ENCODE measurements at places on chromosomes 6 and 20. TPM values are rescaled to one million over a fixed set of nuclear protein-coding genes. Genes with fewer than 3 reads are reported as not detected.

FRMD1 gene
- total RNA-seq, result 0.18 TPM

NKX2-2 gene
- total RNA-seq, result 0.14 TPM

GGTLC1 gene
- not detected for total RNA-seq

CUL7 gene
- 18.6 TPM for total RNA-seq

CTCFL gene
- total RNA-seq, result 10.8 TPM

SERPINB6 gene
- 202 TPM for total RNA-seq

KCNK16 gene
- not detected for total RNA-seq

OR2H1 gene
- 1.1 TPM for total RNA-seq

MTFR2 gene
- total RNA-seq, result 2.9 TPM

FAM209B gene
- 7.6 TPM for total RNA-seq

GRCh38 chr6:156359912-156360311 lies 417.3 kb upstream of the ARID1B start:
- no peak for DNase-seq

DNA sequence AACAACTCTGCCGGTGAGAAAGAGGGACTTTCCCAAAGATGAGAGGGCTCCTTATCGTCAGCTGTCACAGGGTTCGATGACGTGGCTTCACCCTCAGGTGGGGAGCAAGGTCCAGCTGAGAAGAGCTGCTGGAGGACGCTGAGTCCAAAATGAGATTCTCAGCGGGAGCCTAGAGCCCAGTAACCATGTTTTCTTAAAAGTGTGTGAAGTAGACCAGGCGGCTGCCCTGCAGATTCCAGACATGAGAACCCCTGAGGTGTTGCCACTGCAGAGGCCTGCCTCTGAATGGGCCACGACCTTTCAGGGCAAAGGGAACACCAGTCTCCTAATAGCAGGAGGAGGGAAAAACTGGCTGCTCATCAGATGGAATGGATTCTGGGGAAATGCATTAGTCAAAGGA lies 375.1 kb downstream of the BTBD9 start:
- no peak for DNase-seq

- DNase-seq, result no peak
These were observed 173.2 kb downstream of the CDH26 start for GRCh38 chr20:60131375-60131774.

GRCh38 chr20:46206025-46206424 lies 87.9 kb downstream of the CD40 start:
- DNase-seq, result no peak

- DNase-seq, result no peak
These were observed 28.0 kb upstream of the MLIP start for GRCh38 chr6:54083287-54083686.

DNA sequence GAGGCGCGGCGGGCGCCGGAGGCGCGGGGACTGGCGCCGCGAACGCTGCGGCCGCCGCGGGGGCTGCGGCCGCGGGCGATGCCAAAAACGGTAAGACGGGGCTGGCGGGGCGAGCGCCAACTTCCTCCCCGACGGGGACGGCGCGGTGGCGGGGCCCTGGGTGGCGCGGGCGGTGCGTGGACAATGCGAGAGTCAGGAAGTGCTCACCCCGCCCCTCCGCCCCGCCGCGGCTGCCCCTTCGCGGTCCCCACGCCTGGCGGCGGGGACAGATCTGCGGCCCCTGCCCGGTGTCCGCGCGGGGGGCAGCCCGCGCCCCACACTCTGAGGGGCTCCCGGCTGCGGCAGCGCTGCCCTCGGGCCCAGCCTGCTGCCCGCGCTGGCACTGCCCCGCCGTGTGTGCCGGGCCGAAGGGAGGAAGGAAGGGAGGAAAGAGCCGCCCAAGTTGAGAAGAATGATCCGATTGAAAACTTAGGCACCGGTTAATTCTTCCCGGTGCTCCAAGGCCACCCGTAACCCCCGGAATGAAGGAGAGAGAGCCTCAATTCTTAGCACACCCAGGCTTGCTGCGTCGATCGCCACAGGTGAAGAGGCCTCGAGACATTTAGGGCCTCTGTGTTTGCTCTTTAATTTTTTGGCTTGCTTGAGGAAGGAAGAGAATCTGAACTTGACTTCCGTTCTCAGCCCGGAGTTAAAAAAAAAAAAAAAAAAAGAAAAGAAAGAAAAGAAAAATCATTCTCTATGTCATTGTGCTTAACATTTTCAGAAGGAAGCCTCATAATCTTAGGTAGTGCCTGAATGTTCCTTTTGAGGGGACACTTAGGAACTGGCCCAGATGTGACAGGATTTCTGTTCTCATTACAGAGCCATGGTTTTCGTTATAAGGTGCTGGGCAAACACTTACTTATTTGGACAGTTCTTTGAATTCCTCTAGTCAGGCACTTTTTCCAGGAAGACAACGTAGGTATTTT lies 982 bp downstream of the HECA start:
- peak; percentile 41 for DNase-seq

DNA sequence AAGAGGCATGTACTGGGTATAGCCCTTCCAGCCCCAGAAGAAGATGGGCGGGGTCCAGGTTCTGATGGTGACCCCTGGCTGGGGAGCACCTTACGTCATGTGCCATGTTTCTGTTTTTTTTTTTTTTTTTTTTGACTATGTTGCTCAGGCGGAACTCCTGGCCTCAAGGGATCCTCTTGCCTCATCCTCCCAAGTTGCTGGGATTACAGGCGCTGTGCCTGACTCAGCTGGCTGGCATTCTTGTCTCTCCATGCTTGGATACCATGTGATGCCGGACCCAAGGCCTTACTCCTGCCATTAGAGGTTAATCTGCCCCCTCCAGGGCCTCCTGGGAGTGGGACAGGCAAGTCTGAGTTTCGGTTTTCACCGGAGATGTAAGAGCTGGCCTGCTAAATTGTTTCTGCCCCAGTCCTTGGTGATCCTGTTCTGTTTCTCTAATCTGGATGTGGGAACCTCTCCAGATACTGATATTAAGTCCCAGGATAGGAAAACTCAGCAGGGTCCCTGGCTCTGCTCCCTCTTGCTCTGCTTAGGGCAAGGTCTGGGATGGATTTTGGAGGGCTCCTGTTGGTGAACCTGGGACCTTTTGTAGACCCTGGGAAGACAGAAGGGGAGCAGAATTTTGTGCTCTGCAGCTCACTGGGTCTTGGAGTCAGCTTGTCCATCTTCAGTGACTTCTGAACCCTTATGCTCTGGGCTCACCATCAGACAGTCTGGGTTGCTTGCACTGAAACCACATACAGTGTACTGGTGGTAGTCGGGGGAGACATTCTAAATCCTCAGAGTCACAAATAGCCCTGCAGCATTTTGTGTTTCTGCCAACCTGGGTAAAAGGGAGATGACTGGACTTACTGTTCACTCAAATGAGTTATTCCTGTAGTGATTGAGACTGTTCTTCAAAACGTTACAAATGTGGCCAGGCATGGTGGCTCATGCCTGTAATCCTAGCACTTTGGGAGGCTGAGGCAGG lies 45.1 kb downstream of the PTK7 start:
- no peak for DNase-seq

DNA sequence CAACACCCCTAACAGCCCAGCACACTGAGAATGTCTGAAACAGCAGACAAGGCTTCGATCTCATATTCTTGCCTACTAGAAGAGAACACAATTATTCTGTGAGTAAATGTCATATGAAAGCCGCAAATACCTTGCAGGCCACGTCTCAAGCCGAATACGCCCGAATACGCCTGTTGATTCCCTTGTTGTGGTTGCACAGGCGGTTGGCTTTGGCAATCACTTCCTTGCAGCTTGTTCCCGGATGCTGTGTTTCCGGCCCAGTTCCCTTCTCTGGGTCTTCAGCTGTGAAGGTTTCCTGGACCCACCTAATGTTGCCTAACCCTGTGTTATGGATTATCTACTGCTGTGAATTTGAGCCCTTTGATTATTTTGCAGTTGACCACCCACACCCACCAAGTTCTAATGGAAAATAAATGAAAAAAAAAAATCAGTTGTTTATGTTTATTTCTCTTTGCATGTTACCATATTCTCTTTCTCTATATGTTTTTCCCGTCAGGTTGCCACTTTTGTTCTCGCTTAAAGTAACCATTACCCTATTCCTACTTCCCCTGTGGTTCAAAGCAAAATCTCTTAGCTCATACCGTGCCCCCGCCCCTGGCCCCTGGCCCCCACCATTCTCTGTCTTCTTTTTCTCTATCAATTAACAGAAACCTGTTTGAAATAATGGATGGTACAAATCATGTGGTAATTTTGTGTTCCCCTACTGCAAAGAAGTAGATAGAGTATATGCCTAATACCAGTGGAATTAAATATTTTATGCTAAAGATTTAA lies 172.4 kb downstream of the ADGB start:
- no peak for DNase-seq

DNA sequence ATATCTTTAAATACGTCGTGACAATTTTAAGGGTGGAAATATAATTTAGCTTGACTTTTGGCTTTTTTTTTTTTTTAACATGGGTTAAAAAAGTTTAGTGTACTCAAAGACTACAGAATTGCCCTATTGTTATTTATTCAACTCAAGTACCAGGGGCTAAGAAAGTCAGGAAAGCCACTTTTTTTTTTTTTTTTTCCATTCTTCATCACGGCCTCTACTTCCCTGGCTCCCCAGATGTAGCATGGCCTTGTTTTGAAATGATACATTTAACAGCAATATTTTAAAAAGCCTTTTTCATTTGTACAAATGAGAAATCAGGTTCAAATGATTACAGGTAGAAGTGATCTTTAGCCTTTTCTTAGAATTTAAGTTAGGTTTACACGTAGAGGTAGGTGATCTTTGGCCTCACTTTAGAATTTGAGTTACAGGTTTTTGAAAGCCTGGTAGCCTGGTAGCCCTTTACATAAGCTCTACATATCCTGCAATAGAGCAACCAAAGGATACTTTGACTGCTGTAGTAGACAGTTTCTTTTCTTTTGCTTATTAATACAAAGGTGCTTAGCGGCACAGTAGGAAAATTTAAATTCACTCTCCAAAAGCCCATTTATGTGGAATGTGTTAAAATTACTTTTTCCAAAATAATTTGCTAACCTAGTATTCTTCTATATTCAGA lies 160.5 kb upstream of the MMS22L start:
- no peak for DNase-seq

GRCh38 chr6:162345051-162345511 lies 382.5 kb downstream of the PRKN start:
- DNase-seq, result no peak

DNA sequence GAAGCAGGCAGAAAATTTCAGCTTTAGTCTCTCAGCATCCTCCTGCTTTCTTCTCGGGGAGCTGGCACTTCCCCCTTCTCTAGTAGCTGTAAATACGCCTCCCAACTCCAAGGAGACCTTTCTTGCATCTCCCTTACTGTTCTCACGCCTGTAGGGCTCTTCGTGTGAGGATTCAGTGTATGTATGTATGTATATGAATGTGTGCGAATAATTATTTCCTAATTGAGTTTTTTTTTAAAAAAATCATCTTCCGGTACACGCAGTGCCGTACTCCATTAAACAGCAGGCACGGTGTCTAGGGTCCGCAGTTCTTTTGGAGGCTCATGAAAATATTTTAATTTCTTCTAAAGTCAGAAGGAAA lies 85.4 kb downstream of the HFE start:
- no peak for DNase-seq

DNA sequence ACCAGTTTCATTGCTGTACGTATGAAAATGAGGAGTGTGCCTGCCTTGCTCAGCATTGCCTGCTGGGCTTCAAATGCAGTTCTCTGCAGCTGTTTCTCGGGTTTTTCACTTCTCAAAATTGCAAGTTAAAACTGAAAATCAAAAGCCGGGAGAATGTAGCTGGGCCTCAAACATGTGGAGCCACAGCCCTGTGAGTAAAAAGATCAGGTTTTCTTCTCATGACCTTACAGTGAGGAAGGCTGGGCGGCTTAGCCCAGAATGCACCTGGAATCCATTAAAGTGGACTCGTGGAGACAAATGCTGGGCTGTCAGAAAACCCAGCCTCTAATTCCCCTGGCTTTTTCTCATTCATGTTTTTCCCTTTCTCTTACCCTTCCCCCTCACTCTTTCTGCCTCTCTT lies 34.4 kb downstream of the DSE start:
- no peak for DNase-seq

- no peak for DNase-seq
These were observed 199.4 kb upstream of the ZNF184 start for GRCh38 chr6:27672113-27672799.

DNA sequence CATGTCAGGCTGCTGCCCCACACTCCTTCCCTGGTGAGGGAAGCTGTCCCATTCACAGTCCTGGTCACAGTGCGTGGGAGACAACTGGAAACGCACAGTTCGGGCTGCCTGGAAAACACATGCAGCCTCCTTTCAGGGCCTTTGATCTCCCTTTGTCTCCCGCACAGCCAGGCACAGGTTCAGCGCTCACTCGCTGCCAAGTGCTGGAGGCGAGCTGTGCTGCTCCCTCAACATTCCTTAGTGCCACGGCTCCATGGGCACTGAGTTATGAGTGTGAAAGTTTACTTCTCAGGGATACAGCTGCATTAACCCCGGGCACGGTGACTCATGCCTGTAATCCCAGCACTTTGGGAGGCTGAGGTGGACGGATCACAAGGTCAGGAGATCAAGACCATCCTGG lies 9.1 kb downstream of the YTHDF1 start:
- DNase-seq, result no peak

- DNase-seq, result no peak
These were observed 34.3 kb downstream of the GPLD1 start for GRCh38 chr6:24455061-24455460.

DNA sequence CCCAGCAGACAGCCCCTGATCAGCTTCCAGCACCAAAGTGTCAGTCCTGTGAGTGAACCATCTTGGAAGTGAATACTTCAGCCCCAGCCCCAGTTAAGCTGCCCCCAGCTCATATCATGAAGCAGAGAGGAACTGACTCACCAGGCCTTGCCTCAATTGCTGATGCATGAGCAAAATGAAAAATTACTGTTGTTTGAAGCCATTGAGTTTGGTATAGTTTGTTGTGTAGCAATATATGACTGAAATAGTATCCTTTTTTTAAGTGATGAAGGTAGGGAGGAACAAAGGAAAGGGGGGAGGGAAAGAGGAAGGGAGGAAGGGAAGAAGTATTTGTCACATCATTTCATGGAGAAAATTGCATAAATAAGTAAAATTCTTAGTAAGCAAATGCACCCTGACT lies 266.4 kb downstream of the MAFB start:
- no peak for DNase-seq

DNA sequence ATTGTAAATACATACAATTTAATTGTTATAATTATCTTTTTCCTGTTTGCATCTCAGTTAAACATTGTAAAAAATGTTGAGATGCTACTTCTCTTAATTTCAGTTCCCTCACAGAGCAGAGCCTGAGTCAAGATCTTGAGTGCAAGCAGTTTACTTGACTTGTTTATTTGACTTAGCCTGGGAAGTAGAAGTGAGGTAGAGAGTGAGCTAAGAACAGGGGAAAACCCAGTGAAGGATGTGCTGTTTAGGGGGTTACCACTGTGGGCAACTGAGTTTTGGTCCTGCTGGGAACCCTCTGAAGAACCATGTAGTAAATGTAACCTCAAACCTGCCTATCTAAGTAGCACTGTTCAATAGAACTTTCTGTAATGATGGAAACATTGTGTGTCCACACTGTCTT lies 495.2 kb upstream of the FLRT3 start:
- DNase-seq, result no peak

DNA sequence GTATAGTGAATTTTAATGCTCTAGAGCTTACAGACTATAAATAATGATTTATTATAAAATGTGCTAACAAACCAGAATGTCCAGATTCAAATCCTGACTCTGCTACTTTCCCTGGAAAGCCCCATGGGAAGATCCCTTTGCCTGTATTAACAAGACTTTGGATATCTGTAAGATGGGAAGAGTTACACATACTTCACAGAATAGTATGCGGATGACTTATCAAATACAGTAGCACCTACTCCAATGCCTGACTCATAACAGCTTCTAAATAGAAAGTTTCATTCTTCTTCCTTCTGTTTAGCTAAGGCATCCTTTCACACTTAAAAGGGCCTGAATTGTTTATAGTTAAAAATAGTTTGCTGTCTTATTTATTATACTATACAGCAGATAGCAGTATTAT lies 166.3 kb downstream of the KCNQ5 start:
- DNase-seq, result no peak

All from prostate gland (tissue), 2 donors.